Stimulated activated CD4-positive, alpha-beta T cell treated with anti-CD3 and anti-CD28 coated beads, Interleukin-1b, Interleukin-23, amount 100 ng/mL, for 4 hours (primary cell): ENCODE measurements at places on chromosomes 16 and 17.

DNA sequence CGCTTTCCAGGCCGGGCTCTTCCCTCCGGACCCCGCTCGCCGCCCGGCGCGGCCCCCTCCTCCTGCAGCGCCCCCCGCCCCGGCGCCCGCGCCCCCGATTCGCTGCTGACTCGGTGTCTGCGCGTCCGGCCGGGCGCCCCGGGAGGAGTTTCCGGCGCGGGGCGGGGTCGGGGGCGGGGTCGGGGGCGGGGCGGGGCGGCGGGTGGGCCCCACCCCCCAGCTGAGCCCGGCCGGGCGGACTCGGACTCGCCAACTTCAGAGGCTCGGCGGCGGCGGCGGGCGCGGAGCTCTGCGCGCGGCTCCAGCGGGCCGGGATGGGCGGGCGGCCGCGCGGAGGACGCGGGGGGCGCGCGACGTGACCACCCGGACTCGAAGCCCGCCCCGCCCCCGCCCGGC is at the start of gene METRNL:
Gene METRNL (plus strand): TSS at position 258 of the 396 bp plus-strand sequence. CDS start 207 bp downstream, outside the sequence.
- DNase-seq, result peak; percentile 54

DNA sequence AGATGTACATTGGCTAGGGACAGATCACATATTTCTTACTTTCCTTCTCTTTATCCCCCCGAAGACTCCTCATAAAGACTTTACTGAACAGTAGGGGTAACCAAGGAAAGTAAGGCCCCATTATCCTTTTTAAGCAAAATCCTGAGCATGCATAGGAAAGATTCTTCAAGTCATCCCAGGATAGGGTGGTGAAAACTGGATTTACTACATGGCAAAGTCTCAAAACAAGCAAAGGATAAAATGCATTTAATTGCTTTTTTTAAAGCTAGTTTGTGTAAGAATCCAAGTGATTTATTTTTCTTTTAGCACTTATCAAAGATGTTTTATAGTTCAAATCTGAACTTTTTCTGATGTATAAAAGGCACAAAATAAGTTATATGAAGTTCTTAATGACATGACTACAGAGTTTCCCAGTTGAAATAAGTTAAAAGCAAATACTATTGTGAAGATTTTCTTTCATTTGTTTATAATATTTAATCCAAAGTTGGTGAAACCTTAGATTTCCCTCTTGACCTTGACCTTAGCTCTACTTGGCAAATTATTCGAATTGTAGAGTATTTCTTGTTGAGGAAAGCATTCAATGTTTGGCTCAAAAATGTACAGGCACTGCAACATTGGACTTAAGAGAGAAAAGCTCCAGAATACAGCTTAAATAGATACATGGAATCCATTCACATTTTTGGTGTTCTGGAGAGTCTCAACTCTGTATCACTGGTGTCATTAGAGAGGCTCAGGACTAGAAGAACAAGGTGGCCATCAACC is 104.3 kb downstream of the ABCA8 start:
- DNase-seq, result no peak

DNA sequence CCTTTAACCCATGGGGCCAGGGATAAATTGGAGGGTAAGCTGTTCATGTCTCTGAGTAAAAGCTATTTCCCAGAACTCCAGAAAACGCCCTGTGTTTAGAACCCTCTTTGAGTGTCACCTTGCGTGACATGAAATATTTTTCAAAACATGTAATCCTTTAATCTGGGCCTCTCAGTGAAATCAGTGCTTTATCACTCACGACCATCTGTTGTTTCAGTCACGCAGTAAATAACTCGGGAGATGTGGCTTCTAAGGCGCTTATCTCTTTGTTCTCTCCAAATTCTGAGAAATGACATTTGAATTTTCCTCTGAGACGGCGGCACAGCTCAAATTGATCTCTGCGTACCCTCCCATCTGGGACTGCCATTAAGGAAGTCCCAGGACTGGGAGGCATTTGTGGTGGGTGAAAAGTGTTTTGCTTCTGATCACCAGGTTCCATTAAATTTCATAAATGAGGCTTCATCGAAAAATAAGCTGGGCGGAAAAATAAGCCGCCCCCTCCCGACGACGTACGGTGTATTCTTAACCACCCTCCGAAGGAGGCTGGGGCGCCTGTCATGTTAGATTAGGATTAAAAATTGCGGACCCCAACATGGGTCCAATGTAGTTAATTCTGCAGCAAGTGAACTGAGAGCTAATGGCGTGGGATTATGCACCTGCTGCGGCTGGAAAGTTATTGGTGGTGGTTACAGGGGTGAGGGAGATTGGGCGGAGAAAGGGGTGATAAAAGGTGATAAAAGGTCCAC is 12.7 kb downstream of the WFDC1 start:
- no peak for DNase-seq

- no peak for DNase-seq
Measured at GRCh38 chr17:65730711-65731169, 169.3 kb upstream of the AXIN2 start.
